ENCODE measurements at places on chromosomes 2 and 18.

GRCh38 chr2:137049518-137049917 is 284.2 kb downstream of the THSD7B start:
- no peak for DNase-seq

DNA sequence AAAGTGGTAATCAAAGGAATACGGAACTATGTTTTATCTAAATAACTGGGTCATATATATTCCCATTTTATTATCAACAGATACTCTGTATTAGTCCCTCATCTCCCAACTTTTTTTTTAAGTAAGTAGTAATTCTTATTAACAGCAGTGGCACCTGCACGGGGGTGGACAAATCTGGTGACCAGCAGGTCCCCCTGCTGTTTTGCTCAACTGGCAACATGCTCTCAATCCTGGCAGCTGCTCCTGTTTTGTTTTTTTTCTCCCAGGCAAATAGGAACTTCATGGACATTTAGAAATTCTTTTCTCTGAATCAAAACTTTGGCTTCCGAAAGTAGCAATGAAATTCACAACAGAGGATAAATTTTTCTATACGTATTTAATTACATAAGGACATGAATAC is 193.5 kb downstream of the SS18 start:
- DNase-seq: no peak

GRCh38 chr2:219368690-219369191 is 19.0 kb downstream of the DNPEP start:
- DNase-seq: peak; percentile 77

- DNase-seq: no peak
Measured at GRCh38 chr2:11580697-11581096, 46.9 kb downstream of the GREB1 start.

DNA sequence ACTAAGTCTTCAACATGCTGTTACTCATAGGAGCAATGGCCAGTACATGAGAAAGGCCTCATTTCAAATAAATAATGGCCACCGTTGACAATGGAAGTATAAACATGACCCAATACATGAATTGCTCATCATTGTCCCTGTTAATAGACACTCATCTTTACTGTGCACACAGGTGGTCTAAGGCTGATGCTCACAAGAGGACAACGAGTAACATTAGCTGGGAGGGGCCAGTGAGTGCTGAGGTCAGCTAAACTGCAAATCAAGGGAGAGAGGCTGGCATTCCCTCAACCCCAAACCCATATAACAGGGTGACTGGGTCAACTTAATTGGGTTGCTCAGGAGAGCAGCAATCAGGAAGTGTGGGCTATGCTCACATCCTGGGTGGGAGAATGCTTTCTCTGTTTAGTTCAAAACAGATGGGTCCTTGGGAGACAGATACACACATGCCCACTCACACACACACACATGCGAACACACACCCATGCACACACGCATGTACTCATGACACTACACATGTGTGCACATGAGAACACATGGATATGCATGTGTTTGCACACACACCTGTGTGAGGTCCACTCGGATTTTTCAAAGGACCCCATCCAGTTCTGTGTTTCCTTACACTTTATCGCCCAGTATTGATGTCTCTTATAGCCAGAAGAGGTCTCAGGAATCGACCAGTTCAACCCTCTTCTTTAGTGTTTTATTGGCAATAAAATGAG is 172.0 kb downstream of the INHBB start:
- DNase-seq: no peak

DNA sequence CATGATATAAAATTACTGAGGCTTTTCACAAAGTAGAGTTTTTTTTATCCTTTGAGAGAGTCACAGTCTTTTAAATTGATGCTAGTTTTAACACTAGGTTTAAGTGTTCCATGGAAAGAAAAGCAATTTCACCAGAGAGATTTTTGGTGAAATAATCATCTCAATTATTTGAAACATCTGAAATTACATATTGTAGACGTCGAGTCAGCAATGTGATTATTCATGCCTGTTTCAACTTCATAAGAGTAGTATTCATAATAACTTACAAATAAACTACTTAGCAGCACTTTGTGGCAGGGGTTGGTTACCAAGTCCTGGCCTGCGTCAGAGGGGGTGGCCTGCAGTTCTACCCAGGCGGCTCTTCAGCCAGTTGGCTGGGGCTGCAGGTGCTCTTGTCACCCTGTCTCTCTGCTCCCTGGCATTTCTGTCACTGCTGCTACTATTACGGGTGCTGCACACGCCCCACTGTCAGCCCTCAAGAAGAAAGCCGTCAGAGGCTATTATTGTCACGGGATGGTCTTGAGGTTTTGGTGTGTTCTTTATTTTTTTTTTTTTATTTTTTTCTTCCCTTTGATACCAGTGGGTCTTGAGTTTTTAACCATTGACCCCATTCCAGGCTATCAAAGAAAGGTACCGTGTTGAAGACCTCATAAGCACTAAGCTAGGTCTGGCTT is 50.4 kb downstream of the MALT1 start:
- peak; percentile 46 for DNase-seq

GRCh38 chr2:7706791-7707190 is 789.6 kb downstream of the RNF144A start:
- DNase-seq: no peak

- no peak for DNase-seq
Measured at GRCh38 chr2:168825126-168825525, 22.7 kb downstream of the NOSTRIN start.

DNA sequence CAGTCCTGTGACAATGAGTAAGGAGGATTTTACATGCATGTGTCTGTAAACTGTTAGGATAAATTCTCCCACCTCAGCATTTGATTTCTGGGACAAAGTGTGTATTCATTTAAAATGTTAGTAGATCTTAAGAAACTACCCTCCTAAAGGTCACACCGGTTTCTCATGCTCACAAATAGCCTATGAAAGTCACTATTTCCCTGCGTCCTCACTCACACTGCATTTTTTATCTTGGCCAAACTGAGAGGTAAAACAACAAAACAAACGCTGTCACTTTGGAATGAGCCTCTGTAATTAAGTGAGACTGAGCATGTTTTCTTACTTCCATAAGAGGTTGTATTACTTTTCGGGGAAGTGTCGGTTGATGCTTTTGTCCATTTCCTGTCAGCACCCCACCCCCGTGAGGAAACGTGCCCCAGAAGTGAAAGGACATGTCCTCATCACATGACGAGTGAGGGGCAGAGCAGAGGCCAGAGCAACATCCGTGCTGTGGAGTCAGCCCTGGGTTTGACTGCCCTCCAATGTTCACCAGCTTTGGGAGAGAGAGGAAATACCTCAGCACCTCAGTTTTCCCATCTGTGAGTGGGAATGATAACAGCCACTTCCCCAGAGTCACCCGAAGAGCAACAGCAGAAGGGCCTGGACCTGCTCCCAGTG is 3.1 kb downstream of the GYPC start:
- peak; percentile 12 for DNase-seq

DNA sequence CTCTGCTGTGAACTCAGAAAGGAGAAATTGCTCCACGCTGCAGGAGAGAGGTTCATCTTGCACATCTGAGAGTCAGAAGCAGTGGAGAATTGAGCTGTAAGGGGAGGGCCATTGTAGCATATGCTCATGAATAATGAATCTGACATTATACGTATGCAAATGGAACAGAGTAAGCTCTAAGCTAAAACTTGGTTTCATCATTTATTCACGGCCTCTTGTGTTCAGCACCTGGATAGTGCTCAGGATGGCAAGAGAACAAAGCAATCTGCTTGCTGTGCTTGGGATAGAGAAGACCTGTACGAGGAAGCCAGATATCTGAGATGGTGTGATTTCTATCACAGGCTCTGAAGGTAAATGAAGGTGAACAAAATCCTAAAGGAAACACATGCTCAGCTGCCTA is 87.9 kb upstream of the GCFC2 start:
- DNase-seq: no peak

GRCh38 chr2:232132181-232132580 is 170.7 kb downstream of the DIS3L2 start:
- no peak for DNase-seq

GRCh38 chr2:239509373-239510143 is 108.7 kb upstream of the HDAC4 start:
- no peak for DNase-seq

DNA sequence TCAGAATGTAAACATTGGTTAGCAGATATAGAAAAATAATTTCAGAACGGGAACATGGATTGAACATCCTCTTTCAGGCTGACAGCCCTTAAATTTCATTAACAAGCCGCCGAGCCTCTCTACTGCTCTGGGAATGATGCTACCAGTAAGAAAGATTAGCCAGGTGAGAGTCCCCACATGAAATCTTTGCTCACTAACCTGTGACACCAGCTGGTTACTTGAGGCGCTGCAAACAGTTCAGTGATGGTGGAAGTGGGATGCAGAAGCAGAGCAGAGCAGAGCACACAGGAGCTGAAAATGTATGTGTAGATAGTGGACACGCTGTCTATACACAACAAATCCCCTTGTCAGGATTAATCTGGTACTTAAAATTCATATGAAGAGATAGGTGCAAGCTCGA is 721.1 kb downstream of the DPP10 start:
- DNase-seq: no peak

DNA sequence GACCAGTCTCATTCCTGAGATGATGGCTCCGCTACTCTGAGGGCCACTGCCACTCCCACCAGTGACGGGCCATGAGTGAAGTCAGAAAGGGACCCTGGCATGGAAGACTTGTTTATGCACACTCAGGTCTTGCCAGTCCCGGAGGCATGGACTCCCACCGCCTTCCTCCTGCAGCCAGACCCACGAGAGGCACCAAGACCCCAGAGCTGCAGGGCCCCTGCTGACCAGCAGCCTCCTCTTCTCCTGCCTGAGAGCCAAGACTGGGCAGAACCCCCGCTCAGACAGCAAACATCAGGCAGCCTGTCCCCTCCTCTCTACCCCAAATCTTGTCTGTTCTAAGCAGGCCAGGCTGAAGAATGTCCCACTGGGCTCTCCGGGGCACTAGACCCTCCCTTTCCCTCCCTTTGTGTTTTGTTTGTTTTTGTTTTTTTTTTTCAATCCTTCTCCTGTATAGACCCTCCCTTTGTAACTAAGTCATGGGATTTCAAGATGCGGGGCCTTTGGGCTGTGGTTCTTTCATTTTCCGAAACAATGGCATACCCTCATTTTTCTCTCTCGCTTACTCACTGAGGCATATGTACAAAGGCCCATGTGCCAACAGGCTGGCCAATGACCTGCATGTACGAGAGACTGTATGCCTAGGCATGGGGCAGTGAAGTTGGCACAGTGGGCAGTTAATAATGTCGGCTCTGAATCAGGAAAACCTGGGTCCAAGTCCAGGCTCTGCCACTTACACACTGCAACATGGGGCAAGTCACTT is 24.3 kb upstream of the MAPRE3 start:
- DNase-seq: no peak

DNA sequence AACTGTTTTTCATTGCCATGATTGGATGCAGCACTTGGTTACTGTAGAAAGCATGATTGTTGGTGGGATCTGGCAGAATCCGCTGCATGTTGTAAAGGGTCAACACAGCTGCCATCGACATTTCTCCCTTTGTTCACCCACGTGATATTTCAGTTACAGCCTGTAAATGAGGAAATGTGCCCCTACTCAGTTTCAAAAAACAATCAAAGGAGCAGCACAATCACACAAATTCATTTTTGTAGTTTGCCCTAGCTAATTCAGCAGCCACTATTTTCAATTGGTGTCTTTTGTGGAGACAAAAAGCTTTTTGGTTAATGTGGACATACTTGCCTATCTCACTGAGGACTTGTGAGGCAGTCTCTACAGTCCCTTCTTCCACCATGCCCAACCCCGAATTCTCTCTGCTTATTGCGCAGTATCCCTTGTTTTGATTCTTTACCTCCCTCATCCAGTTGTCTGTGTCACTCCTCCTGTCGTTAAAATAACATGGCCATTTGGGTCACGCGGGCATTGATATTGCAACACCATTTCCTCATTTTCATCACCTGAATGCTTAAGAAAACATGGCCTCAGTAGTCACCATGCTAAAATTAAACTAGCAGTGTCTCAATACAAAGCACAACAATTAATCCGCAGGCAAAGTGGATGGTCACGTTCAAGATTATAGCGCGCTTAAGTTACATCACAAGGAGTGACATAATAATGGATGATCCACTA is 6.4 kb upstream of the PROC start:
- no peak for DNase-seq

DNA sequence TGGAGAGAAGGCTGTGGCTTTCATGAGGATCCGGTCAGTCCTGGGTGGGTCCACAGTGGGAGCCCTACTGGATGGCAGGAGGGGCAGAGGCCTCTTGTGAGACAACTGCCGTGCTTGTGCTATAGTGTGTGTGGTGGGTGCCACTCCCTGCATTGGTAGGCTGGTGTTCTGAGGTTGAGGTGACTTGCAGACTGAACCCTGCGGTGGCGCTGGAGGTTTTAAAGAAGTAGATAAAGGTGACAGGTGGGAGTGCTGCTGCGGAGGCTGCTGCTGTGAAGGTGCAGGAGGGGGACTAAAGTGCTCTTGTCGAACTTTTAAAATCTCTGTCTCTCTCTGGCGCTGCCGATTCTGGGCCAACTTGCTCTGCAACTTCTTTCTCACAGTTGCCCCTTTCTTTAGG is 29.7 kb downstream of the INO80D start:
- DNase-seq: no peak

- DNase-seq: no peak
Measured at GRCh38 chr2:43254331-43254730, 27.9 kb upstream of the ZFP36L2 start.

GRCh38 chr2:25757906-25758305 is 84.5 kb upstream of the DTNB start:
- DNase-seq: no peak

- DNase-seq: no peak
Measured at GRCh38 chr18:55544014-55544413, 44.0 kb downstream of the TCF4 start.

GRCh38 chr2:234218266-234219045 is 168.0 kb downstream of the SPP2 start:
- DNase-seq: peak; percentile 27

DNA sequence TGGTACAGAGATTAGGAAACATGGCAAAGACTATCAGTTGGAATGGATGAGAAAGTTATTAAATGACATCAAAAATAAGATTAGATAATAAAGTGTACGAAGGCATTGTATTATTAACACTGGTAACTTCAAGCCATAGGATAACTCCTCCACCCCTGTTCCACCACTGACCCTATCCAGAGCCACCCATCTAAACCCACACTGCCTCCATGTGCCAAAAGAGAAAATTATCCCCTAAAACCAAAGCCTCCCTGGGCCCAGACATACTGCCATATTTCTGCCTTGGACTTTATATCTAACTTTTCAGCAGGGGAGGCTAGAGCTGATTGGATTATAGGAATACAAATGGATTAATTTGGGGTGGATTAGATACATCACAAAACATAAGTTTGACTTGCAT is 443.7 kb downstream of the BCL11A start:
- no peak for DNase-seq

DNA sequence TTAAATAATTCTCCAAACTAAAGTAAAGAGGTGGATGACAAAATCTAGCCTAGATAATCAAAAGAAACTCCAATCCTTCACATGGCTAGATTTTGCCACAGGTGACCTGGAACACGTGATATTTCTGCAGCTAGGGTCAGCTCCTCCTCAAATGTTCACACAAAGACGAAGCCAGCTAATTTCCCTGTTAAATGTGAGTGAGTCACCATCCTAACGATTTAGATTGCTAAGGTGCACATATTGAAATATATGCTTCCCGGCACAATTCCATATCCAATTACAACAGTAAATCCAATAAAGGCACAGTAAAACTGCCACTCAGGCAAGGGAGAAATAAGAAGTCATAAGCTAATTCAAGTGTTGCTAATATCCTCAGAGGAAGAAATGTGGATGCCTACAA is 28.7 kb downstream of the IKZF2 start:
- no peak for DNase-seq

- DNase-seq: no peak
Measured at GRCh38 chr2:153156743-153157142, 321.8 kb downstream of the RPRM start.

- DNase-seq: no peak
Measured at GRCh38 chr2:146651361-146651760, 1193.5 kb upstream of the ACVR2A start.

All from fibroblast of skin of back (primary cell).